ENCODE measurements at places on chromosomes 12 and 14.

DNA sequence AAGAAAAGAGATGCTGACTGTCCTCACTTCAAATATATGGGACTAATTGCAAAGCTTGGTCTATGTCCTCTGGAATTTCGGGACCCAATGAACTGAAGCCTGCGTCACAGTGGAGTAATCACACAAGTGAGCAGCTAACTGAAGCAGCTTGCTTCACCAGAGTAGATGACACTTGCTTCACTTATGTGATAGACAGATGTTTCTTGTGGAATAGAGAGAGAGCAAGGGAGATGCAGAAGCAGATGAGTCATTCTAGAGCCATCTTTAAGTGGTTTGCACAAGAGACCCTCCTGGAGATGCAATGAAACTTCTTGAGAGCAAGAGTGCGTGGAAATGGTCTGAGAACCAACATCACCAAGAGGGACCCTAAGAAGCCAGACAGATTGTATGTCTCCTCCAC lies 1537.1 kb upstream of the FLRT2 start:
- DNase-seq = no peak
- H3K4me1 ChIP-seq = no peaks in the 10 kb centered on the region
- no peak overlapping the region for H3K27ac ChIP-seq
- no peak overlapping the region for H3K4me3 ChIP-seq
- H3K27me3 ChIP-seq = no peaks in the 10 kb centered on the region
- H3K36me3 ChIP-seq = no peaks in the 10 kb centered on the region

DNA sequence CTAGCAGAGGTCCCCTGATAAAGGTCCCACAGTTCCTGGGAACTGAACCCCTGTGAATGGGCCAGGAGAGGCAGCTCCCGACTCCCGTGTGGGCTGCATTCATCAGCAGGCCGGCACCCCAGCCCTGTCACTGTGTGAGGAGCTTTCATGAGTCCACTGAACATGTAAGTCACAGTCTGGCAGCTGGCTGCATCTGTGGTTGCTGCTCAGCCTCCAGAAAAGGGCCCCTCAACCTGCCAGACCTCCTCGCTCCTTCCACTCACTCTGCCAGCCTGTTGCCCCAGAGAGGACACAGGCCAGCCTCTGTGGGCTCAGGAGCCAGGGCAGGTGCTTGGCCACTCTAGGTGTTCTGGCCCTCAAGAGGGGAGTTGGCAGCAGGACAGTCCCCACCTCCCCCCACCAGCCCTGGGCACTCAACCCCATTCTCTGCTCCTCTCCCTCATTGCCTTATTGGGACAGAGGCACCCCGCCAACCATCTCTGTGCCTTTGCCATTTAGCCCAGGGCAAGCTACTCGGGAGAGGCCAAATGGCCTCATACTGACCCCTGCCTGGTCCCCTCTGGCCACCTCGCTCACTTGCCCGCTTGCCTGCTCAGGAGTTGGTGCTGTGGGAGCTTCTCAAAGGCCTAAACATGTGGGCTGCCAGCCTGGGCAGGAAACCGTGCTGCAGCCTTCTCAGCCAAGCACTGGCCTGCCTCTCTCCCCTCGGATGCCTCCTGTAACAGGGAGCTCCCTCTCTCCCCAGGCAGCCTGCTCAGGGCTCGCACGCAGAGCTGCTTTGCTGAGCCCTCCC lies 1.9 kb downstream of the RTL1 start:
- no peaks in the 10 kb centered on the region for H3K36me3 ChIP-seq
- H3K4me3 ChIP-seq = no peak overlapping the region
- peaks cover 50% of the 10 kb centered on the region for H3K4me1 ChIP-seq
- H3K27ac ChIP-seq = peak overlapping the region; percentile 91
- DNase-seq = no peak

- H3K27me3 ChIP-seq = no peaks in the 10 kb centered on the region
- H3K36me3 ChIP-seq = no peaks in the 10 kb centered on the region
- no peak overlapping the region for H3K27ac ChIP-seq
- H3K4me1 ChIP-seq = peaks cover 14% of the 10 kb centered on the region
- no peak overlapping the region for H3K4me3 ChIP-seq
These were observed 32.7 kb upstream of the PELI2 start for GRCh38 chr14:56085471-56085870.

DNA sequence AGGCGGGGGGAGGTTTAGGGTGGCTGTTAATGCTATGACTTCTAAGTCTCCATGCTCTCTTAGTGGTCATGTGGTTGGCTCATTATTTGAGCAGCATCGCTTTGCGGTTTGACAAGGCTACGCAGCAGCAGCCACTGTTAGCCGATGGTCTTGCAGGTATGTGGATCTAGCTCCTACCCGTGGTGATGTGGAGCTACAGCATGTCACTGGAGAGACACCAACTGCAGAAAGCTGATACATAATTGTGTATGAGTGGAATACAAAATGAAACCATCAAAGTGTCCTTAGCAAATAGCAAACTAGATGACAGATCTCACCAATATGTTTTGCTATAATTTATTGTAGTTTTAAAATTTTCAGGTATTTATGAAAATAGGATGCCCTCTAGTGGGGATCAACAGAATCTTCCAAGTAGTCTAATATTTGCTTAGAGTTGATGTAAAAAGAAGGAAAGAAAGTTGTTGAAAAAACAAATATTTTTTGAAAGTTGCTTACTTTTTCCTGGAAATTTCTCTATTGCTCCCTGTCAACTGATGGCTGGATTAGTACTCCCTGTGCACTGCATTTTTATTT lies 94.9 kb downstream of the NAV3 start:
- no peaks in the 10 kb centered on the region for H3K27me3 ChIP-seq
- no peaks in the 10 kb centered on the region for H3K4me1 ChIP-seq
- H3K36me3 ChIP-seq = no peaks in the 10 kb centered on the region
- H3K27ac ChIP-seq = no peak overlapping the region

GRCh38 chr12:112759786-112760185 lies 31.8 kb upstream of the RPH3A start:
- H3K27ac ChIP-seq = no peak overlapping the region
- H3K4me3 ChIP-seq = no peak overlapping the region
- no peak for DNase-seq
- H3K36me3 ChIP-seq = no peaks in the 10 kb centered on the region
- H3K27me3 ChIP-seq = no peaks in the 10 kb centered on the region
- no peaks in the 10 kb centered on the region for H3K4me1 ChIP-seq

GRCh38 chr12:49961111-49961922 lies at the start of gene AQP5:
TSS of gene AQP5 (plus strand) at chr12:49961872. CDS start at chr12:49962018, 146 bp downstream.
- H3K36me3 ChIP-seq = no peaks in the 10 kb centered on the region
- peaks cover 21% of the 10 kb centered on the region for H3K4me1 ChIP-seq
- no peak for DNase-seq
- H3K4me3 ChIP-seq = no peak within 1 kb of the TSS

DNA sequence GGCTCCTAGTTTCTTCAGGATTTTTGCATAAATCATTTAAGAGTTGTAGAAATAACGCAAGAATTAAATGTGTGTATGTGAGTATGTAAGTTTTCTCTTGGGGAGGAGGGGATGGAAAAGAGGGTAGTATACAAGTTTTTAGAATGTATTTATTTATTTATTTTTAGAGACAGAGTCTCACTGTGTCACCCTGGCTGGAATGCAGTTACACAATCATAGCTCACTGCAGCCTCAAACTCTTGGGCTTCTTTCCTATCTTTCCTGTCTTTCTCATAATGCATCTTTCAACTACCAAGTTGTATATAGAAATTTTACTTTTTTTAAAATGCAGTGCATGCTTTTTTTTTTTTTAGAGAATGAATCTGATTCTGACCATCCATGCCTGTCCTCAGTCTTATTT lies 269.0 kb upstream of the GARIN2 start:
- no peak for DNase-seq
- no peaks in the 10 kb centered on the region for H3K4me1 ChIP-seq
- H3K36me3 ChIP-seq = no peaks in the 10 kb centered on the region
- no peak overlapping the region for H3K4me3 ChIP-seq
- no peaks in the 10 kb centered on the region for H3K27me3 ChIP-seq

DNA sequence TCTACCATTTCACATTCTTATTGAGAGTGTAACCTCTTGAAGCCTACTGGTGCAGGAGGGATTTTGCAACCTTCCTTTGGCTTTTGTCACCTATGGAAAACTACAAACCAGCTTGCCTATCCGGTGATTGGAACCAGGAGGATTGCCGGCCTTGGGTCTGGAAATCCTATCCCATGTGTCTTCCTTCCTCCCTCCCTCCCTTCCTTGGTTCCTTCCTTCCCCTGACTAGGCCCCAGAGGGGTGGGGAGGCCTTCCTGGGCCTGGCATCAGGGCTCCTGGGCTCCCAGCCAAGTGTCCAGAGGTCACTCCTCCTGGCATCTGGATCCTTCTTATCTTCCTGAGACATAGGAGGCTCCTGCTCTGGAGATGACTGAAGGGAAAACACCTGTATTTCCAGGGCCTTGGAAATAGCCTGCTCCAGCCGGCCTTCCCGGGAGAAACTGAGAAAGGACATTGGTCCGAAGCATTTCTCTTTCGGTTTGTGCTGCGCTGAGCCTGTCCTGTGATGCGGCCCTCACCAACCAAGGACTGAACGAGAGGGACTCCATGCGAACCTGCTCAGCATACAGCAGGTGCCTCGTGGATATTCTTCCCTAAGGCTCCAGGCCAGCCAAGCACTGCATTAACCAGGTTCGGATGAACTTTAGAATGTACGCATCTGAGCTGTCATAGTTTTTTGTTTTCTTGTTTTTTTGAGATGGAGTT lies 43.4 kb downstream of the PSMA6 start:
- no peak for DNase-seq
- H3K27me3 ChIP-seq = no peaks in the 10 kb centered on the region

GRCh38 chr12:44076871-44077270 lies 241.0 kb downstream of the TMEM117 start:
- no peaks in the 10 kb centered on the region for H3K27me3 ChIP-seq
- no peak overlapping the region for H3K4me3 ChIP-seq
- DNase-seq = no peak
- no peaks in the 10 kb centered on the region for H3K36me3 ChIP-seq
- H3K27ac ChIP-seq = no peak overlapping the region
- H3K4me1 ChIP-seq = no peaks in the 10 kb centered on the region

DNA sequence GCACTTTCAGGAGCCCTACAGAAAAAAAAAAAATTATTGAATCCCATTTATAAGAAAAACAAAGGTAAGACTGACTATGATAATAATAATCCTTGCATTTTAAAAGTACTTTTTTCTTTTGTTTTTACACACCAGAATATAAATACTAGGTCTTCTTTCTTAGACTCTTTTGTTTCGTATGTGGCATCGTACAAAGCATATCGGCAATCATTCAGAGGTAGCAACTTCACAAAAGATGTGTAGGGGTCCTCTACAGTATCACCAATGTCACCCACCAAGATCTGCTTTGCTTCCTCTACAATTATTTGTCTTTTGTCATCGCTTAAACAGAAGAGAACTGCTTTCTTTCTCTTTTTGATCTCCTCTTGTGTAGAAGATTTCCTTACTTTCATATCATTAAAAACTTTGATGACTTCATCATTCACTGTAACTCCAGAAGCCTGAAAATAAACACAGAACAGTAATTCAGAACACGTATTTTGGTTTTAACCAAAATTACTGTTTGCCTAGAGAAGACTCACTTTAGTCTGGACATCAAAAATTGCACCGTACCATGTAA lies 1.2 kb downstream of the CFL2 start:
- no peaks in the 10 kb centered on the region for H3K36me3 ChIP-seq
- H3K4me3 ChIP-seq = peak overlapping the region; percentile 84
- no peak for DNase-seq
- no peaks in the 10 kb centered on the region for H3K4me1 ChIP-seq
- no peaks in the 10 kb centered on the region for H3K27me3 ChIP-seq

GRCh38 chr12:70265132-70265531 lies 21.9 kb downstream of the CNOT2 start:
- peaks cover 4% of the 10 kb centered on the region for H3K36me3 ChIP-seq
- H3K4me3 ChIP-seq = no peak overlapping the region
- H3K4me1 ChIP-seq = no peaks in the 10 kb centered on the region
- no peak for DNase-seq
- no peaks in the 10 kb centered on the region for H3K27me3 ChIP-seq
- H3K27ac ChIP-seq = no peak overlapping the region

- H3K4me3 ChIP-seq = no peak overlapping the region
- DNase-seq = no peak
- no peaks in the 10 kb centered on the region for H3K4me1 ChIP-seq
These were observed 36.5 kb downstream of the ZC3H14 start for GRCh38 chr14:88599326-88599725.

DNA sequence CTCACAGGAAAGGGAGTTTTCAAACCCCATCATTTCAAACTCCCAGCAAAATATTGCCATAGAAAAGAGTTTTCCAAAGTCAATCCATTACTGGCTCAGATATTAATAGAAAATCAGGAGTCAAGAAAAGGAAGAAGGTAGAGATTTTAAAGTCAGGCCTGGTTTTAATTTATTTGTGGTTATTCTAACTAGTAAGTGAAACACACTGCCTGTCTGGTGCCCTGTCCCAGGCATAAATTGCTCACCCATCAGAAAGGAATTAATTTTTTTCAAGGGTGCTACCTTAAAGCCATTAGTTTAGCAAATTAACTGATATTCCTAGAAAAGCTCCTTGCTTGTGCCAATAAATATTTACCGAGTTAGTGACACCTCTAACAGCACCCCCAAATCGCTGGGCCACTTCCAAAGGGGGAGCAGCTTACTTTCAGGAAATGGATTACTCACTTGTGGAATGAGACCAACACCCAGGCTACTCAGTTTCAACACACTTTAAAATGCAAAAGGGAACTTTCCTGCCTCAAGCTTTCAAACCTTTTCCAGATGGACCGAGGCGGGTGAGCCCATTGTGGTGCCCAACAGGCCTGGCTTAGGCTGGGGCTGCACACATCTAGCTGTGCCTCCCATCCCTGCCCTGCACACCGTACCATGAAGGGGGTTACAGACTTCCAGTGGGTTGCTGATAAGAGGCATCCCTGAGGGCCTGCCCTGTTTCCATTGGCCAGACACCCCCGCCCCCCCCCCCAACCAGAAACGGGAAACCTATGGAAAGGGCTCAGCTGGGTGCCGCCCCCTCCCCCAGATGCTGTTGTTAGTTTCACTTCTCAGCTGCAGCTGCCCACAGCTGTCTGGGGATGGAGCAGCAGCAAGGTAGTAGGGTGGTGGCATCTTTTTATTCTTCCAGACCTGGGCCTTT lies 117.2 kb downstream of the SAMD4A start:
- no peaks in the 10 kb centered on the region for H3K36me3 ChIP-seq
- DNase-seq = no peak
- H3K4me3 ChIP-seq = no peak overlapping the region
- no peaks in the 10 kb centered on the region for H3K4me1 ChIP-seq

GRCh38 chr12:23707270-23707669 lies 242.2 kb downstream of the SOX5 start:
- H3K4me3 ChIP-seq = no peak overlapping the region
- H3K36me3 ChIP-seq = no peaks in the 10 kb centered on the region
- H3K27ac ChIP-seq = peak overlapping the region; percentile 16
- H3K4me1 ChIP-seq = peaks cover 4% of the 10 kb centered on the region

GRCh38 chr12:131152587-131152986 lies 198.9 kb downstream of the ADGRD1 start:
- no peak overlapping the region for H3K4me3 ChIP-seq
- H3K27me3 ChIP-seq = peaks cover 4% of the 10 kb centered on the region
- no peaks in the 10 kb centered on the region for H3K4me1 ChIP-seq
- no peak for DNase-seq
- no peaks in the 10 kb centered on the region for H3K36me3 ChIP-seq

GRCh38 chr12:124909831-124910560 lies 4.5 kb downstream of the UBC start:
- H3K27me3 ChIP-seq = no peaks in the 10 kb centered on the region
- DNase-seq = no peak
- H3K4me1 ChIP-seq = peaks cover 3% of the 10 kb centered on the region

All from neuronal stem cell (in vitro differentiated cells).